ENCODE measurements at places on chromosomes 6 and 20.

GRCh38 chr20:62635852-62636251 is 6.5 kb upstream of the SLCO4A1 start:
- no peak for DNase-seq

- DNase-seq: no peak
These were observed 4.8 kb upstream of the ZNF217 start for GRCh38 chr20:53598140-53599043.

DNA sequence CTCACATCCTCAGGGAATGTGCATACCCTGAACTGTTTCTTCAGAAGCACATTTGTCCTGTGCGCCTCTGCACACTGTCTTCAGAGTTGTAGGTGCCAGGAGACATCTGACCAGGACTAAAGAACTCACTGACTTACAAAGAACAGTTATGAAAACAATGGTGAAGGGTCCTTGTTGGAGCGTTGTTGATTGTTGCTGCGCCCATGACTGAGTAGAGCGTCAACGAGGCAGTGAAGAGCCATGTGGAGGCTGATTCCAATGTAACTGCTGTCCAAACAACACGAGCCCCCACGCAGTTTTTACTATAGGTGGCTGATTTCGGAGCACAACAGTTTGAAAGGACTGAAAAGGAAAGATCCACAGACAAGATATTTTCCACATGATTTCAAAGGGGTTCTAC is 380.3 kb downstream of the CDH26 start:
- DNase-seq: no peak

- DNase-seq: no peak
These were observed 40.2 kb downstream of the INSM1 start for GRCh38 chr20:20407891-20408805.

DNA sequence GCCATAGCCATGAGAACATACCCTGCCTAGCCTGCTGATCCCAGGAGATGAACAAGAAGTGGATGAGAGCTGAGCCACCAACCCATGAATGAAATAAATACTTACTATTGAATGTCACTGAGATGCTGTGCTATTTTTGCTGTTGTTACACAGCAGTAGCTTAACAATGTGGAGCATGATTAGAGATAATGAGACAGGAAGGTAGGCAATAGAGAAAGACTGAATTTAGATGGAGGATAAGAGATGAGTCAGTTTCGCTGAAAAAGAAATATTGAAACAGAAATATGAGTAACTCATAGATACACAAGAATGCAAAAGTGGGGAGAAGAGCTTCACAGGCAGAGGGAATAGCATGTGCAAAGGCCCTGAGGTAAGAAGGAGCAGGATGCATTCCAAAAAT is 94.9 kb upstream of the TOP1 start:
- DNase-seq: no peak

- no peak for DNase-seq
These were observed 210.0 kb downstream of the EPHA7 start for GRCh38 chr6:93209358-93209757.

GRCh38 chr6:158489441-158489840 is 70.5 kb upstream of the TMEM181 start:
- no peak for DNase-seq

- DNase-seq: no peak
These were observed 158.4 kb downstream of the GPX5 start for GRCh38 chr6:28683945-28684538.

DNA sequence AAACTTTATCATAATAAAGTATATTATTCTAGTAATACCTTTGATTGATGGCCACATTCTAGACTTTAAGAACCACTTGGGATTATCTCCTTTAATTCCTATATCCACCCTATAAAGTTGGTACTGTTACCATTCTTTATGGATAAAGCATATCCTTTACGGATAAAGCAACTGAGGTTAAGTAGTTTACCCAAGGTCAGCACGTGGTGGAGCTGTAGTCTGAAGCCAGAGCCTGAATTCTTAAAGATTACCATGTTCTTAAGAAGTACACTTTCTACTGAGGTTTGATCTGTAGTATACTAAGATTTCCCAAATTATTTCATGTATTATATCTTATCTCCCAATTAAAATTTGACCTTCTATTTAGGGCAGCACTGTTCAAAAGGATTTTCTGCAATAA is 3.0 kb upstream of the NCOA7 start:
- no peak for DNase-seq

DNA sequence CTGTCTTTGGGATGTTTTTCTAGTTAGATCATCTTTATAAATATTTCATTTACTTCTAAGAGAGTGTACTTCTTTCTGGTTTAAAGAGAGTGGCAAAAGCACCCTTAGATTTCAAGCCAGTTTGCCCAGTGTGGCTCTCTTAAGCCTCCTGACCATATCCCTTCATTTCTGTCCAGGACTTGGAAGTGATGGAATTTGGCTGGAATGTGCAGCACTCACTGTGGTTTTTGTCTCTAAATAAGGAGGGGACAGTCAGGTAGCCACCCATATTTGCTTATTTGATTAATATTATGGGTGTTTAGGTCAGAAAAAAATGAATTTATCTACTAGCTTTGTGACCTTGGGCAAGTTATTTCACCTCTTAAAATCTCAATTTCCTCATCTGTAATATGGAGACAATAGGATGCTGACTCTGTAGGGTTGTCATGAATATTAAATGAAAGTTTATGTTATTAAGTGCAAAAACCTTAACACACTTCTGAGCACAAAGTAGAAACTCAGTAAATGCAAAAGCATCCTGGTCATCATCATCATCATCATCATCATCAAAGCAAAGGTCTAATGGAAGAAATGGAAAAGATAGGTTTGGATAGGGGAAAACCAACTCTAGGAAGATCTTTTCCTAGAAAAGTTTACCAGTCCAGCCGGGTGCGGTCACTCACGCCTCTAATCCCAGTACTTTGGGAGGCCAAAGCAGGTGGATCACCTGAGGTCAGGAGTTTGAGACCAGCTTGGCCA is 3.1 kb downstream of the CRYBG1 start:
- DNase-seq: no peak

DNA sequence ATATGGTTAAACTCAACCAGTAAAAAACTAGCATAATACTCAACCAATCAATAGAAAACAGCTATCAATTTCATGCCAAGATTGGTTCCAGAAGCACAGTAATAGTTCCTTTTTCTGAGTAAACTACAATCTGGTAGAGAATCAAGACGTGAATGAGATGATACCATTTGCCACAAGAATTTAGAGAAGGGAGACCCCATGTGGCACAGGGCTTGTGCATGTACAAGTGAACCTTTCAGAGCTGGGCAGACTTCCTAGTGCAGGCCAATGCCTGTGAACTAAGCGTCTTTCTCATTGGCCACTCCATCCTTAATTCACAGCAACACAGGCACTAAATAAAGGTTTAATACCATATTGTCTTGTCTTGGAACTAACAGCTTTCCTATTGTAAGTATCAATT is 213.5 kb downstream of the RFPL4B start:
- no peak for DNase-seq

GRCh38 chr6:42279144-42279781 is 61.6 kb upstream of the MRPS10 start:
- DNase-seq: no peak

DNA sequence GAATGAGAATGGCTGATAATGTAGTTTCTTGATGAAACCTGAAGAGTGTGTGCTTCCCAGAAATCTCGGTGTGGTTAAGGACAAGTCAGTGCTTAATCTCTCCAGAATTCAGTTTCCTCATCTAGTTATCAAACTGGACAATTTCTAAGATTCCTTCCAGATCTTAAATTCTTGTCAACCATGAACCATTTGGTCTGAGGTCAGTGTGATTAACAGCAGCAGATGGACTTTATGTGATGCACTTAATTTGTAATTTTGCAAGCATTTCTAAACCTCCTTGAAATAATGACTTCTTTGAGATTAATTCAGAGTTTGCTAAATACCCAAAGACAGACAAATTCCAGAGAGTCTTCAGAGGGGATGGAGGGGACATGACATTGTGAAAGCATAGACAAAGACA is 160.3 kb downstream of the KIF16B start:
- DNase-seq: no peak

DNA sequence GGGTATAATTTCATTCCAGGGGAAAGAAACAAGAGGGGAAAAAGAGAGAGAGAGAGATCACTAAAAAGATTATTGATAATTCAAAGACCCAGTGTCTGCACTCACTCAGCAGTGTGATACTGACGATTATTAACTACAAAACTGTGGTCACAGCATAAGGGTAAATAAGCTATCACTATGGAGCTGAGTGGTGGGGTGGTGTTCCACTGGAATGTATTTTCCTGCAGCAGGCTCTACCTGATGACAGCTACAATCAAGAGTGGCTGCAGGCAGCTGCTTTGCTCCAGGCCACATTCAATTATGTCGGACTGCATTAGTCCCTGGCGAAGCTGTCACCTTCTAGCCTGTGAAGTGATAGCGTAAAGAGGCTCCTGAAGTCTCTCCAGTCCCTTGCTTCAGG is 122.2 kb upstream of the TFAP2D start:
- DNase-seq: no peak

DNA sequence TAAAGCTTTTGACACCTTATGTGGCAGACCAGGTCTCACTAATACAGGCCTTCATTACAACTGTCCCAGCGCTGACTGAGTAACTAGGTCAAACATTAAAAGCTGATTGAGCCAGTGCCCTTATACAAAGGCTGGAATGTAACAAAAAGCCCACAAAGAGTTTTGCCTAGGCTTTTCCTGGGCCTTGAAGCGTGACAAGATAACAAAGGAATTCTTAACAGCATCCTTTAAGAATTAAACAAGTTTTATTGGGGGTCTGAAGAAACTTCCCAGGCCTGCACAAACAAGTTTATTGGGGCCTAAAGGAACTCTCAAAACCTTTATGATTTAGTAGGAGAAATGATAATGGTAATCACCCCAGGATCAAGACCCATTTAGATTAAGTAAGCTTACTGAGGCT is 267.6 kb upstream of the FAM83B start:
- no peak for DNase-seq

DNA sequence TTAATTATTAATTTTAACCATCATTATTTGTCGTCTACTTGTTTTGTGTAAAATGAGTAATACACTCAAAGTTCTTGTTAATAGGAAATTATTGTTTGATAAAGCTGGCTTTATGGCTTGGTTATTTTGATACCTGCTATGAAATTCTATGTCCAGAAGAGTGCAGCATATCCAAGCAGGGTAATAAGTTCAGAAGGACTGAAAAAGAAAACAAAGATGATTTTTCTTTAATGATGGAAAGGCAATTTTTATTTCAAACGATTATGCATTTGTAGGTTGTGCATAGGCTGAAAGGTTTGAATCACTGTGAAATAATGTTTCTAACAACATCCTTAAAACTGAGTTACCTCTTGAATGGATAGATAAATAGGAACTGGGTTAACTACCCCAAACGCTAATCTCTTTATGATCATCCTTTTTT is 1.4 kb upstream of the MAN1A1 start:
- no peak for DNase-seq

DNA sequence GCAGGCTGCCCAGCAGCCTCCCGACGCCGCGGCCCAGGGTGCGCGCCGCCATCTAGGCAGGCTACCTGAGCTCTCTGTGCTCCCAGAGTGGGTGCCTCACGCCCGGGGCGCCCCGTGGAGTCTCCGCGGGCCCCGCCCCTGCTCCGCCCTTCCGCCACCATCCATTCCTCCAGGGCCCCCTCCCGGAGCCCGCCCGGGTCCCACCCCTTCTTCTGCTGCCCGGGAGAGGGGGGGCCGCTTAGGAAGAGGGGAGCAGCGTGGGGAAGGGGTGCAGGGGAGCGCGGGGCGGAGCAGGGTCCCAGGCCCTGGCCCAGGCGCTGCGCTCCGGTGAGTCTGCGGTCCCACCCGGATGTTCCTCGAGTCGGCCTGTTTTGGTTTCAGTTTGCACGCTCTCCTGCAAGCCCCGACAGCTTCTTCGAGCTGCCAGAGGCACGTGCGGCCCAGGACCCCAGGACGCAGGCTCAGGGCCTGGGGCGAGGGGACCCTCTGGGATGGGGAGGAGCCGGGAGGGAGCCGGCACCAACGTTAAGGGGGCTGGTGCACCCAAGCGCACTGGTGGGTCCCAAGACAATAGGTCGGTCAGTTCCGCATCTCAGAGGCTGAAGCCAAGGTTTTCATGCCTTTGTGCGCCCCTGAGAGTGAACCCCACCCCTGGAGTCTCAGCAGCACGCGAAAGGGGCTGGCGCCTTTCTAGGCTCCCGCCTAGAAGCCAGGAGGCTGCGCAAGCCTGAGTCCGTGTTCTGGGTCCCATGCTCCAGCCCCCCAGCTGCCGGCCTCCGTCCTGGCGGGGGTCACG is at the start of gene ACSS1:
TSS of gene ACSS1 (minus strand) at position 89 of the 796 bp plus-strand sequence. CDS start at position 52, 37 bp downstream.
- DNase-seq: no peak

- DNase-seq: no peak
These were observed 1.3 kb downstream of the CGA start for GRCh38 chr6:87093651-87094050.

DNA sequence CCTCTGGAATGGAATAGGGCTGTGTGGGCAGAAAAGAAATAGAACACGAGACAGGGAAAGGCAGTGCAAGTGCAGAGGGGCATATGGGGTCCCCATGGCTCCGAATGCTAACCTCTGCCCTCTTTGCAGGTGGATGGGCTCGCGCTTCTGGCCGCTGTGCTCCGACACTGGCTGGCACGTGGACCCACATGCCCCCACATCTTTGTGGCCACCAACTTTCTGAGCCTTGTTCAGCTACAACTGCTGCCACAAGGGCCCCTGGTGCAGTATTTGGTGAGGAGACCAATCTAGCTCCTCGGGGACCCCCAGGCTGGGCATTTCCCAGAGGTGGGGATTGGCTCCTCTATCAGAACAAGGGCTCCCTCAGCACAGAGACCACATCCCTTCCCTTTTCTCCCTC is 1.1 kb upstream of the SAPCD1 start:
- DNase-seq: no peak

GRCh38 chr6:131828080-131828479 is 20.3 kb downstream of the ENPP1 start:
- DNase-seq: no peak

GRCh38 chr20:47631078-47631477 is 129.4 kb downstream of the NCOA3 start:
- no peak for DNase-seq

GRCh38 chr6:32906539-32906938 is 34.3 kb downstream of the HLA-DMB start:
- no peak for DNase-seq

GRCh38 chr20:61881416-61881815 is 184.3 kb downstream of the TAF4 start:
- DNase-seq: no peak

- DNase-seq: no peak
These were observed 3.6 kb upstream of the EDN1 start for GRCh38 chr6:12286373-12287110.

- DNase-seq: no peak
These were observed 67.8 kb downstream of the LY86 start for GRCh38 chr6:6656287-6656686.

GRCh38 chr6:134138226-134138975 is 86.0 kb upstream of the SLC2A12 start:
- no peak for DNase-seq

- DNase-seq: no peak
These were observed at the start of gene SLC35D3 for GRCh38 chr6:136921936-136922684. Gene SLC35D3, plus strand, starts transcription at chr6:136922301. Its CDS starts 128 bp downstream, at chr6:136922429.
